ENCODE measurements at places on chromosomes 1 and 21.

DNA sequence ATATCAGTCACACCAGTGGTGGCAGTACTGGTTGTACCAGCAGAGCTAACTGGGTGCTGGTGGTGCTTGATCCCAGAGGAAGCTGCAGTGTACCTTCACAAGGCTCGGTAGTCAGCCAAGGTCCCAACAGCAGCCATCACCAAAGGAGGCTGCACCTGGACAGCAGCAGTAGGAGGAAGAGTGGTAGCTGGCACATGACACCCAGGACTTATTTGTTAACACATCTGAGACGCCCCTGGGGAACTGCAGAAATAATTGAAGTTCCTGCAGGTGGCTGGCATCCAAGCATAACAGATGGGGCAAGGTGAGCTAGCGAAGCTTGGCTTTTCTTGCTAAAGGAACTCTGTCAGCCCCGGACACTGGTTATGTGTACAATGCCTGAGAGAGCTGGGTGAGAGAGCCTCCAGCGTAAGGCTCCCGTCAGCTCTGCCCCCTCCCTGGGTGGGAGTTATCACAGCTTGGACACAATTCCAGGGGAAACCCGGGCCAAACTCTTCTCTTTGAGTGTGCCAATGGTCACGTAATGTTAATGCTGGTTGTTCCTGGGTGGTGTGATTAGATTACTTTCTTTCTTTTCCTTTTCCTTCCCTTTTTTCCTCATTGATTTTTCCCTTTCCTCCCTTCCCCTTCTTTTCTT lies 29.1 kb upstream of the PARP1 start:
- DNase-seq, result no peak

DNA sequence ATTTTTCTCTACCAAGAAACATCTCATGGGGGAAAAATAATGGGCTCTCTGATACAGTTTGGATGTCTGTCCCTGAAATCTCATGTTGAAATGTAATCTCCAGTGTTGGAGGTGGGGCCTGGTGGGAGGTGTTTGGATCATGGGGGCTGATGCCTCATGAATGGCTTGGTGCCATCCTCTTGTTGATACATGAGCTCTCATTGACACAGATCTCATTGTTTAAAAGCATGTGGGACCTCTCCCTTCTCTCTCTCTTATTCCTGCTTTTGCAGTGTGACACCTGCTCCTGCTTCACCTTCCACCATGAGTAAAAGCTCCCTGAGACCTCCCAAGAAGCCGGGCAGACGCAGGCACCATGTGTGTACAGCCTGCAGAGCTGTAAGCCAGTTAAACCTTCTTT lies 332.5 kb upstream of the NRIP1 start:
- DNase-seq, result no peak

DNA sequence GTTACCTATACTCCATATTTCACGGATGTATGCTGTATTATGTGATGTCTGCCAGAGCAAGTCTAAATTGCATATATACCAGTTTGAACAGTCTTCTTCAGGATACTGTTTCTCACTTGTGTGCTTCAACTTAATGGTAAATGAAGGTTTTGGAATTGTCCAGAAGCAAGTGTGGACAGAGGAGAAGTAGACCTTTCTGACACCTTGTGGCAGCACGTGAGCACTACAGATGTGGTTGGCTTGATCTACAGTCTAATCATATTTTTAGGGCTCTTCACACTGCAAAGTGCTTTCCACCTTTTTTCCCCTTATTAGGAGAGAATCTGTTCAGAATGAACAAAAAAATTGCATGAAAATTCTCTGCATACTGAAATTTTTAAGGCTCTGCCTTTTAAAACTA lies 10.9 kb downstream of the MORC3 start:
- DNase-seq, result no peak

GRCh38 chr1:213163278-213163711 lies 112.3 kb downstream of the RPS6KC1 start:
- no peak for DNase-seq

DNA sequence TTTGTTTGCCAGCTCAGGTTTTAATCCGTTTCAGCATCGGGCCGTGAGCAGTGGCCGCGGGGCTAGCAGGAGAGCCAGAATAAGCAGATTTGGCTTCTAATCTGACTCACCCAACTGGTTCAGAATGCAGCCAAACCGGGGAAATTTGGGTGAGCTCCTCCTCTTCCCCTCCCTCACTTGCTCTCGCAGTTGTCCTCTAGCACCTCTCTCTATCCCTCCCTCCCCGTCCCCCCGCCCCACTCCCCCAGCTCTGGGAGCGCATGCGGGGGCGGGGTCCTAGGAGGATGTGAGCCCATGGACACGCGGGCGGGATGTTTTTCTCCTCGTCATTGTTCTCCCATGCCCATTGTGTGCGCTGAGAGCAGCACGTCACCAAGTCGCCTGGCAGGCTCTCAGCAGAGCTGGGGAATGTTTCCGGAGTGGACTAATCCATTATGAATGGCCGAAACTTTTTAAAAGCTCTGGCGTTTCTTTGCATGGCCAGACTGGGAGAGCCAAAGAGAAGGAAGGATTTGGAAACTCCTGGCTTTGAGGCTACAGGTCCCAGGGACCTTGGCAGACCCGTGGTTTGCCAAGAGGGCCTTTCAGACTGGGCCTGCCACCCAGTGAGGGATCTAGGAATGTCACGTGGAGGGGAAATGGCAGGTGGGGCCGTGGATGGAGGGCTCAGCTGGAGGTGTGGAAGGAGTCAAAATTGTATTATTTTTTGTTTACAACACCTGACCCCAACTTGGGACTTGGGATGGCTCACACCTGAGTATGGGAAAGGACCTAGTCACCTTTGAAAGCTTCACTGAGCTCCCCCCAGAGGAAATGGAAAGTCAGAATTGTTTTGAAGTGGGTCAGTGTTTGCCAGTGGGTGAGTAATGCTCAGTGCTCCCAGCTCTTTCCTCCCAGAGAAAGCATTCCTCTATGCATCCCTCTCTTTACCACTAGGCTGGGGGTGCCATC lies 39.2 kb downstream of the CDK18 start:
- DNase-seq, result peak; percentile 87

GRCh38 chr1:28132171-28133167 lies 44.0 kb downstream of the PTAFR start:
- DNase-seq, result no peak

DNA sequence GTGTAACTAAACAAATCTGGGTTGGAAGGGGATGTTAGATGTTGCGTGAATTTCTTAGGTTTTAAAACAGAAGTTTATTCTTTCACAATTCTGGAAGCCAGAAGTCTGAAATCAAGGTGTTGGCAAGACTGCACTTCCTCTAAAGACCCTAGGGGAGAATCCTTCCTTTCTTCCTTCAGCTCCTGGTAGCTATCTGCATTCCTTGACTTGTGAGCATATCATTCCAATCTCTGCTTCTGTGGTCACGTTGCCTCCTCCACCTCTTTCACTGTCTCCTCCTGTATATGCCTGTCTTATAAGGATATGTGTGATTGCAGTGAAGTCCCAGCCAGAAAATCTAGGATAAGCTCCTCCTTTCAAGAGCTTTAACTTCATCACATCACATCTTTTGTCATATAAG lies 7.7 kb downstream of the CHRM3 start:
- no peak for DNase-seq

- DNase-seq, result no peak
Measured at GRCh38 chr21:29318354-29318753, 19.6 kb downstream of the BACH1 start.

DNA sequence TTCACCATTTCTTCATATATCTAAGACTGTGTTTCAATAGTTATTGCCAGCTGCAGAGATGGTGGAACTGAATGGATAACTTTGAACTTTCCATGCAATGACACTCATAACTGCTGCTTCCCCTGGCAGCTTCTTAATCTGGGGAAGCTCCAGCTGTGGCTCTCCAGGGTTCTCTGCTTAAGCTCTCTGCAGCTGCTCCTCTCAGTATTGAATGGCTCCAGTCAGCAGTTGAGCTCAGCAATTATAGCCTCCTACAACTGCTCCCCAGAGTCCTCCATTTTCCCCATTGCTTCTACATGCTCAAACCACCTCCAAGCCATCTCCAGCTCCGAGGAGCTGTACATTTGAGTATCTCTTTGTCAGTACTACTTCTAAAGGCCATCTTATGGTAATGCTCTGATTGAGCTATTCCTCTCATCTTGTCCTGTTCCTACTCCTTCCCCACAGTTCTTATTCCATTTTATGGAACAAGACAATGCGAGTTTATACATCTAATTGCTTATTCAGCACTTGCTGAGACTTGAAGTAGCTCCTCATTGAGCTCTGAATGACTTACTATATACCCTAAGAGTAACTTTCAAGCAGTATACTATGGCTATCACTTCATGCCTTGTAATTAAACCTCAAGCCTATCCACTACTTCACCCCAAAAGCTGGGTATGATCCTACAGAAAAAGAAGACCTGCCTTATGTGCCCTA lies 362.4 kb downstream of the NEGR1 start:
- DNase-seq, result no peak

DNA sequence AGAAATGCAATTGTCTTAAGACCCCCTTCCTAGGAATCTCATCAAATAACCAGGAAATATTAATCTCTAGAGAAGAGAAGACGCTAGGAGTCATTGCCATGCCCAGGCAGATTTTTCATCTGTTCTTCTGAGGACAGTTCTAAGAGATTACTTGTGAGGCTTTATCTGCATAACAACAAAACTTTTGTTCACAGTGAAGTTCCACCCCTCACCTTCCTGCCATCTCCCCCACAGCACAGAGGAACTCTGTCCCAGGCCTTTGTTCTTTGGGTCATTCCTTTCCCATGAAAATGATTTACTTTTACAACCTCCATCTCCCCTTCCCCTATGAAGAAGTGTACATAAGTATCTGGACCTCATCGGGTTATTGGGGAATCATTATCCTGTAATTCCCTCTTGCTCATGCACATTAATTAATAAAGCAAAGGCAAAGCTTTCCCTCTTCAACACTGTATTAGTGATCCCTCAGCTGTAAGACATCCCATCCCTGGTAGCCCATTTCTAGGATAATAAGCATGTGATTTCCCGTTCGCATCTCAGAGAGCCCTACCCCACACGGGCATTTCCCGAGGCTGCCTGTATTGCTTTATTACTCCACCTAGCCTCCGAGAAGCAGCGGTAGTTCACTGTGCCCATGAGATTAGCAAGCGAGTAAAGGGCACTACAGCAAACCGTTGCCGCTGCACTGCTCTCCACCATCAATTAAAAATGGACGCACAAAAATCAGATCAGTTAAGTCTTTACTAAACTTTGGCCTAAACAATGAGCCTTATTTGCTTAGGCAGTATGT lies 384.4 kb upstream of the CAMK1G start:
- DNase-seq, result no peak

DNA sequence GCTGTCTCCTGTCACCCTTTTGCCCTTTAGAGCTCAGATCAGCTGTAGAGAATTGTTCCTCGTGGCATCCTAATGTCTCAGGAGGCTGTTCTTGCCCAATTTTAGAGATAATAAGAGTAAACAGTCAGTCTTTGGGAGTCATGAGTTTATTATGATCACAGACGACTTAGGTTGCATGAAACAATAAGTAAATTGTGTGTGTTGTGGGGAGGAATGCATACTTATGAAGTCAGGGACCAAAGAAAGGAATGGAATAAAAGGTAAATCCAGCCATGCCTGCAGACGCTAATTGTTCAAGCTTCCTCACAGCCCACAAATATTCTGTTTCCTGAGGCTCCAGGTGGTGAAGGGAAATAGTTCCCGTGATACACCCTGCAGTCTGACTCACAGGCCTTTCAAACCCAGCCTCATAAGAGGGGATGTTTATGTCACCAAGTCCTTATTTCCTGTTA lies 897 bp downstream of the EPHX4 start:
- no peak for DNase-seq

- no peak for DNase-seq
Measured at GRCh38 chr1:185281245-185281644, 35.8 kb downstream of the IVNS1ABP start.

DNA sequence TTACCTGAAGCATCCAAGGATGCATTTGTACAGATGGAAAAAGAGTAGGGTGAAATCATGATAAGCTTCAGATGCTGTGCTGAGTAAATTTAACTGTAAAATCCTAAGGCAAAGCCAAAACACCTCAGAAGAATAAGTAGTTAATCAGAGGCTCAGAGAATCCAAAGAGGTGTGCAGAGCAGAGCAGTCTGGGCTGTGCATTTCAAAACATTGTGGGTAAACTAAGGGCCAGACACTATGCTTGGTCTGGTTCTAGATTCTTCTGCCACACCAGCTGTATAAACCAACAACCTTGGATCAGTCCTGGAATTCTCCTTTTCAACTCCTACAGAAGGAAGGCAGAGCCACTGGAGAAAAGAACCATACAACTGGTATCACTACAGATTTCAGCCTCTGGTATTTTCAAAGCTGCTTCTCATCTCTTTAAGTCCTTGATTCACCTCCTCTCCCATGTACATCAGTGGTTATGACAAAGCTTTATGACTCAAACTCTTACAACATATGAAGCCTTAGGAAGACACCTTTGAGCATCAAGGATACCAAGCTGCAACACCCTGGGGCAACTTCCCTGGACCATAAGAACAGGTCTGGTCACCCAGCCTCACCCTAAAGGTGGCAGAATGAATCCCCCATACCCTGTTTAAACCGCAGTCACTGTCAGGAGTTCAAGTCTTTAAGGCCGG lies 11.6 kb upstream of the HIPK1 start:
- DNase-seq, result no peak

DNA sequence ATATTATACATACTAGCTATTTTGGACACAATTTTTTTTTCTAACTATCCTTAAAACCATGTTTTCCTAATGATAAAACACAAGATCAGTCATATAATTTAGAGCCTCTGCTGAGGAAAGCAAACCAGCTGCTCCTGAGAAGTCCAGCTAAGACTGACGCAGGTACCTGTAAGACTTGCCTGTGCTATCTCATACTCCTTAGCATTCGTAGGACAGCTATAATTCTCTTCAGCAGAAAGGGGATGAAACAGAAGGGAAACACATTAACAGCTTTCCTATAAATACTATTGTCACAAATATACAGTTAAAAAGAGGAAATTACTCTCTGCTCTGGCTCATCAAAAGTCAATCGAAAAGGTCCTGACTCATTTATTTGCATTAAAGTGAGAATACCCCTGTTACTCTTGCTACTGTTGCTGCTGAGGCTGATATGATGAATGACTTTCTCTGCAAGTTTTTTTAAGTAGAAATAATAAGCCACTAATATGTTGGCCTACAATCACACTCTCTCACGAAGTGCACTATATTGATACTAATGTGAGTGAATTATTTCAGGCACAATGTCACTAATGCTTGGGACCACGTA lies 757.1 kb downstream of the KCNT2 start:
- no peak for DNase-seq

DNA sequence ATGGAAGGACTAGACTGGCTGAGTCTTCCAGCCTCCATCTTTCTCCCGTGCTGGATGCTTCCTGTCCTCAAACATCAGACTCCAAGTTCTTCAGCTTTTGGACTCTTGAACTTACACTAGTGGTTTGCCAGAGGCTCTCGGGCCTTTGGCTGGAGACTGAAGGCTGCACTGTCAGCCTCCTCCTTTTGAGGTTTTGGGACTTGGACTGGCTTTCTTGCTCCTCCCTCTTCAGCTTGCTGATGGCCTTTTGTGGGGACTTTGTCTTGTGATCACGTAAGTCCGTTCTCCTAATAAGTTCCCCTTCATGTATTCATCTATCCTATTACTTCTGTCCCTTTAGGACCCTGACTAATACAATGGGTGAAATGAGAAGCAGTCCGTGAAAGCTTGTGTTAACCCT lies 196.4 kb downstream of the KAZN start:
- no peak for DNase-seq

- DNase-seq, result no peak
Measured at GRCh38 chr1:79460773-79461436, 454.4 kb upstream of the ADGRL4 start.

GRCh38 chr1:115246526-115246925 lies 91.5 kb downstream of the NGF start:
- no peak for DNase-seq
